Naive B cell (primary cell): ENCODE measurements at places on chromosomes 11 and 22.

- DNase-seq = no peak
These were observed 73.4 kb upstream of the APOA1 start for GRCh38 chr11:116910847-116911246.

- DNase-seq = no peak
These were observed 53.3 kb downstream of the SCN3B start for GRCh38 chr11:123601136-123601535.

DNA sequence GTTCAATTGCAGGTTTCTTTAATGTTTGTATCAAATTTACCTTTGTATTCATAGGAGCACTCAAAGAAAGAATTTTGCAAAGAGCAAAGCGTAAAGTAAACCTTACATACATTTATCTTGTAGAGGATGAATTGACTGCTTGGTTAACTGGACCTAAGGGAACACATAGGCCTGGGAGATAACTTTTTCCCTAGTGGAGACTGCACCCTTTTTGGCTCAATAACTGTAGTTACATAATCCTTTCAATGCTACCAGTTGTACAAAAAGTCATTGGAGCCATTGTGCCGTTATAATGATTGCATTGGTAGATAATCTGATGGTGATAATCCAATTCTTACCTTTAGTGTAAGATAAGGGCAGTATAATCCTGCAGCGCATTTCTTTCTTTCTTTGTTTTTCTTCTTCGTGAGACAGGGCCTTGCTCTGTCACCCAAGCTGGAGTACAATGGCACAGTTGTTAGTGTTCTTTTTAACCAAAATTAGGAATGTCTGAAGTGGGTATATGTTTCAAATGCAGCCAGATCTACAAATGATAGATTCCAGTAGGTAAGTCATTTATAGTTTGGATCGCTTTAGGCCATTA, 18.3 kb downstream of the ATG13 start:
- DNase-seq = no peak

- DNase-seq = no peak
These were observed 596.0 kb downstream of the INSC start for GRCh38 chr11:15710580-15711275.

GRCh38 chr11:112150517-112150916, 13.4 kb downstream of the IL18 start:
- DNase-seq = no peak

GRCh38 chr11:114802878-114803277, 124.6 kb downstream of the NXPE2 start:
- no peak for DNase-seq

- DNase-seq = no peak
These were observed 39.6 kb downstream of the TSPAN18 start for GRCh38 chr11:44766112-44766971.

DNA sequence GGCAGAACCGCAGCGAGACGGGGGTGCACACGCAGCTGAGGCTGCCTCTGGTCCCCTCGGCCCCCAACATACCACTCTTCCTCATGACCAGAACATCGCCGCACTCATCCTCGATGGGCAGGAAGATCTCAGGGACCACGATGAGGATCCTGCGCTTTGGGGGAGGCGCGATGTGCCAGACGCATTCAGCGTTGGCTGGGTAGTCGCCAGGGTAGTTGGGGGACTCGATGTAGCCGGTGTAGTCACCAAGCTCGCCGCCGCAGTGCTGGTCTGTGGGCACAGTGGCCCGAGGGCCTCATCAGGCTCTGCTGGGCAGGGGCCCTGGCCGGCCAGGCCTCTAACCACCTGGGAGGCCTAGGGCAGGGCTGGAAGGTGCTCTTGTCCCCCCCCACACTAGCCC, 23.0 kb upstream of the TTLL12 start:
- DNase-seq = no peak

DNA sequence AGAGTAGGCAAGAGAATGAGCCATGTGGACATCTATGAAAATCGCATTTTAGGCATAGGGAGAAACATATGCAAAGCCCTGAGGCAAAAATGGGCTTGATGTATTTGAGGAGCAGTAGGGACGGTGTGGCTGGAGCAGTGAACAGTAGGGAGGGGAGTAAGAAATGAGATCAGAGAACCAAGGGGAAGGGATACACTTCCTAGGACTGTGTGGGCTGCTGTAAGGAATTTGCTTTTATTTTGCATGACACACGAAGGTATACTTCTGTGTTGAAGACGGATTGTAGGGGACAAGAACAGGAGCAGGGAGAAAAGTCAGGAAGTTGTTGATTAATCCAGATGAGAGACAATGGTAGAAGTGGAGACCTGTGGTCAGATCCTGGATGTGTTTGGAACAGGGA, 572.1 kb downstream of the JRKL start:
- no peak for DNase-seq

DNA sequence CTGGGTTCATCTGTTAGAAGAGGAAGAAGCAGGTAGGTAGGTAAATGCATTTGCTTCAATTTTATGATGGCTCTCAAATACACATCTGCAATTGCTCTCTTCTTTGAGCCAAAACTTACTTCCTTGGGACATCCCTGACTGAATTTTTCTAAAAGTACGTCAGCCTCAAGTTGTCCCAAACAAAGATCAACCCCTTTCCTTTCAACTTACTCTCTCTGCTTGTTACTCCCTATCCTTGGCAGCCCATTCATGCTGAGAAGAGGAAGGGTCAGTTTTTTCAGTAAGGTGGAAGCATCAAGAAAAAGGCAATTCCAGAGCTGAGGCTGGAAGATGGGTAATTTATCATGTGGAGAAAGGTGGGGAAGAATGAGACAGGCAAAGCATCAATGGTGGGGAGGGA, 111.2 kb downstream of the LRRC32 start:
- DNase-seq = no peak

DNA sequence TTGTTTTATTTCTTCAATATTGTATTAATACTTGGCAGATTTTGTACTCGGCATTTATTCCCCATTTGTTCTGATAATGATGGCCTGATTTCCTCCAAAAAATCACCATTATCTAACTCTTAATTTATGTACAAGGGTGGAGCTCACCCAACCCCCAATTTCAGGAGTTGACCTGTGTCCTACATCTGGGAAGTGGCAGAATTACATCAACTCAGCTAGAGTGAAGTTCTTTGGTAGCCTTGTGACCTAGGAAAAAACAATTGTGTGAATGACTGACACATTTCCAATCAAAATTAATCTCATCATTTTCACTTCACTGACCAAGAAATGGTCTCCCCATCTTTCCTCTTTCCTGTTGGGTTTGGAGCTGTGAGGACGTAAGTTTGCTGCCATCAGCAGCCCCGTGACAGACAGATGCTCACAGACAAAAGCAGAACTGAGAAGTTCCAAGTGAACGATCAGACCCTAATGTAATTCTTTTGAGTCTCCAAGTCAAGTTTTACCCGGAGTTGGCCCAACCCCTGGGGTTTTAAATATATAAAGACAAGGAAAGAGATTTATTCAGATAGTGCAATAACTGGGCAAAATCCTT, 16.6 kb upstream of the MS4A6E start:
- DNase-seq = peak; percentile 78

- DNase-seq = no peak
These were observed 628.2 kb downstream of the FAM181B start for GRCh38 chr11:82105331-82105998.

GRCh38 chr11:20013346-20014066, 146.8 kb downstream of the DBX1 start:
- no peak for DNase-seq

GRCh38 chr11:80349997-80350396, 909.2 kb upstream of the TENM4 start:
- no peak for DNase-seq

GRCh38 chr11:62190011-62190410, at the start of gene SCGB1D1:
SCGB1D1 (plus strand) TSS chr11:62190216; CDS start chr11:62190285, 69 bp downstream.
- no peak for DNase-seq

DNA sequence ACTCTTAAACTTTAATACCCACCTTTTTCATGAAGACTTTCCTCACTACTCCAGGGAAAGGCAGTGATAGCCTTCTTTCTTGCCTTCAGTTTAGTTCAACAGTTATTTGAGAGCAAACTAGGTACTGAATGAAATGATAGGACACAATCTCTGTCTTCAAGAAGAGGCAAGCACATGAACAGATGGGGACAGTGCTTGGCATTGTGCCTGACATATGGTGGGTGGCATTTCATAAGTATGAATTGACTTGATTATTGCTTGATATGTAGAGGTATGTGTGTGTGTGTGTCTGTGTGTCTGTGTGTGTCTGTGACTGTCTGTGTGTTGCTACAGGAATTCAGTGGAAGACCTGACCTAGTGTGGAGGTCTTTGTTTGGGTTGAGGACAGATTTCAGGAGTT, 504.1 kb downstream of the NELL1 start:
- no peak for DNase-seq

DNA sequence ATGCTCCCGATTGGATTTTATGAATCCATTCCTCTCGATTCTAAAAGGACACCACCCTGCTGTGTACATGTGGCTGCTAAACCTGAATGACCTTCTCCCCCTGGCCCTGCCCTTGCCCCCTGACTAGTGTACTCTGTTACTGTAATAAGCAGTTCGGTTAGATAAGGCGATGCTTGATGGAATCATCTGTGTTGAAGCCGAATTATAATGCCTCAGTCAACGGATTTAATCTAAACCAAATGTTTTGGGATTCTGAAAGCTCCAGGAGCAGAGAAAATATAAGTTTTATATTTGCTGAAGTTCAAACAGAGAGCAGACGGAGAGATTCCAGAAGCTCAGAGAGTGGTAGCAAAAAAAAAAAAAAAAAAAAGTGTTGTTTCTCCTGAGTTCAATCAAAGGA, 275.4 kb upstream of the MPPED2 start:
- no peak for DNase-seq

DNA sequence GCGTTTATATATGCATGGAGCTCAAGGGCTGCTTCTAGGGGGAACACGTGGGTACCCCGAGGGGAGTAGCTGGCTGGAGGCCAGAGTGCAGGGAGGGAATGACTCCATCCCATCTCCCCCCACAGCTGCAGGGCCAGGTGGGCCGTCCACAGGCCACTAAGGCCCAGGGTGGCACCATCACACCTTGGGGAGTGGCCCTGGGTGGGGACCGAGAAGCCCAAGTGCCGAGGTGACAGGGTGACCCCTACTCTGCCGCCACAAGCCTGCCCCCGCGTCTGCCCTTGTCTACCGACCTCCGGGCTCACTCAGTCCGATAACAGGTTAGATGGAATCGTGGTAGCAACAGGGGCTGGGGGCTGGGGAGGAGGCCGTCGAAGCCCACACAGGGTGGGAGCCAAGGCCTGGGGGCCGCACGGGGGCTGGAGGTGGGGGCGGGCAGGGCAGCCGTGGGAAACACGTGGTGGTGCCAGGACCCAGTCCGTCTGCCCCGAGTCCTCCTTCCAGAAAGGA, 125.7 kb downstream of the KCNQ1OT1 start:
- DNase-seq = no peak

GRCh38 chr22:23181721-23182308, 1.5 kb downstream of the BCR start:
- DNase-seq = no peak

- no peak for DNase-seq
These were observed 32.5 kb upstream of the LARGE1 start for GRCh38 chr22:33952776-33953175.

GRCh38 chr11:29255401-29255800, 761.4 kb downstream of the KCNA4 start:
- no peak for DNase-seq

DNA sequence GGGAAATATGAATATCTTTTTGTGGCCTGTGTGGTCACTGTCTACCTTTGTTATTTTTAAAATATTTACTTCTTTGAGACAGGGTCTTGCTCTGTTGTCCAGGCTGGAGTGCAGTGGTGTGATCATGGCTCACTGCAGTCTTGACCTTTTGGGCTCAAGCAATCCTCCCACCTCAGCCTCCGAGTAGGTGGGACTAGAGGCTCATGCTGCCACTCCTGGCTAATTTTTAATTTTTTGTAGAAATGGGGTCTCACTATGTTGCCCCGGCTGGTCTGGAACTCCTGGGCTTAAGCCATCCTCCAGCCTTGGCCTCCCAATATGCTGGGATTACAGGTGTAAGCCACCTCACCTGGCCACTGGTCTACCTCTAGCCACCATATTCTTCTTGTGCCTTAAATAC, 3.5 kb upstream of the EIF3D start:
- no peak for DNase-seq

DNA sequence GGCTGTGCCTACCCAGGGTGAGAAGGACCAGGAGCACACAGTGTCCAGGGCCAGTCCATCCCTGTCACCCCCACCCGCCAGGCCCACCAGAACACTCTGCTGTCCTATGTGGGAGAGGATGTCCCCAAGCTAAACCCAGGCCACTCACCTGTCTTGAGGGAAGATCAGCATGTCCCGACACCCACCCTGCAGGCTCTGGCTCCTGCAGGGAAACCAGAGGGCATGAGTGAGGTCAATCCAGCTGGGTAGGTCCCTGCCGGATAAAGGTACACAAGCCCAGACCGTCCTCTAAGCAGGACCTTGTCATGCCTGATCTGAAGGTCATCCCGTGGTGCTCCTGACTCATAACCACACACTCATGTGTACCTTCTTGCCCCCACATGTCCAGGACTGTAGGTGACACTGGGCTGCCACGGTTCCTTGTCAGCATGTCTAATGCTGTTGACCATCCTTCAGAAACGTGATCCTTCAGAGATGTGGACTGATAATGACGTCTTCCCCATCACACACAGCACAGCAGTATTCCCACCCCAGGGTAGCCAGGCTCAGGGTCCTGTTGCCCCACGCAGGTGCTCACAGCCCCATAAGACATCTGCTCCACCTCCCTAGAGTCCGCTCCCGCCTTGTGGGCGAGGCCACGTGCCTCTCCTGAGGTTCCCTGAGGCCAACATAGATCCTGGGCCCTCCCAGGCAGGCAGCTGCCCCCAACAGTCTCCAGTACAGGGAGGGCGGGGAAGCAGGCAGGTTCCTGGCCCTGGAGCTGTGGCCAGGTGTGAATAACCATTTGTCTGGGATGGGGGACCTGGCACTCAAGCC, 6.1 kb downstream of the ARVCF start:
- no peak for DNase-seq

- no peak for DNase-seq
These were observed 158.2 kb upstream of the ZBED5 start for GRCh38 chr11:11016068-11016467.

- DNase-seq = no peak
These were observed at the start of gene SCN2B for GRCh38 chr11:118175993-118176777. SCN2B (minus strand) TSS chr11:118176639; CDS start chr11:118176431, 208 bp downstream.

DNA sequence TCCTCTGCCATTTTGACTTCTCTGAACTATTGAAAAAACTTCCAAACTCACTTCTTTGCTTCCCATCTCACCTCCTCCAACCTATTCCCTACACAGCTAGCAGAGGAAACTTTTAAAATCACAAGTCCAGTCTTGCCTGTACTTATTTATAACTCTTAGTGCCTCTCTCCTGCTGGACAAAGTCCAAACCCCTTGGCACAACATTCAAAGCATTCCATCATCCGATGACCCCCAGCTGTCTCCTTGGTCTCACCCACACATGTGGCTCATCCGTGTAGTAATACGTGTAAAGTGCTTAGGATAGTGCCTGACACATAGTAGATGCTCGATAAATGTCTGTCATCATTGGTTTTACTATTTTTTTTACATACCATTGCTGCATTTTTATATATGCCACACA, 101.4 kb downstream of the PARVA start:
- no peak for DNase-seq

GRCh38 chr11:103344886-103345285, 235.7 kb downstream of the DYNC2H1 start:
- DNase-seq = no peak
